A549 treated with AZD2906 at 1 μM for 4 hours (cell line): ENCODE measurements at places on chromosomes 4 and X. TPM values are rescaled to one million over a fixed set of nuclear protein-coding genes. Genes with fewer than 3 reads are reported as not detected.

ANK2 gene
- 0.57 to 0.74 TPM (median 0.68 TPM) in 5 replicates for total RNA-seq

PDE5A gene
- 0.29 to 0.62 TPM (median 0.30 TPM) in 5 replicates for total RNA-seq

SEC31A gene
- 77.0 to 90.1 TPM (median 82.5 TPM) in 5 replicates for total RNA-seq

SMAD1 gene
- total RNA-seq = 7.6 to 9.4 TPM (median 8.7 TPM) in 5 replicates

PF4V1 gene
- total RNA-seq = not detected in 5 replicates

AP1S2 gene
- 13.6 to 17.2 TPM (median 13.8 TPM) in 5 replicates for total RNA-seq

PI4K2B gene
- 6.5 to 9.1 TPM (median 8.7 TPM) in 5 replicates for total RNA-seq

TMEM164 gene
- 82.6 to 94.7 TPM (median 89.9 TPM) in 5 replicates for total RNA-seq

FAM47E gene
- total RNA-seq = 0.10 to 0.21 TPM (median 0.15 TPM) in 5 replicates

PCDH11X gene
- 0.01 TPM in 1 of 5 replicates, not detected in the others for total RNA-seq

ZIC3 gene
- total RNA-seq = not detected in 5 replicates

F8A2 gene
- total RNA-seq = not detected in 5 replicates

CDKL2 gene
- total RNA-seq = 0.53 to 0.90 TPM (median 0.82 TPM) in 5 replicates

XAGE2 gene
- not detected in 5 replicates for total RNA-seq

OPN1MW gene
- not detected in 5 replicates for total RNA-seq
